ENCODE measurements at places on chromosomes 11 and 22. TPM values are rescaled to one million over a fixed set of nuclear protein-coding genes. Genes with fewer than 3 reads are reported as not detected.

UPK3A gene
- total RNA-seq: not detected

GRCh38 chr11:35937700-35938099 lies 6.2 kb upstream of the LDLRAD3 start:
- no peaks in the 10 kb centered on the region for H3K36me3 ChIP-seq
- no peak overlapping the region for H3K27ac ChIP-seq
- H3K4me1 ChIP-seq: no peaks in the 10 kb centered on the region
- no peak for DNase-seq

DNA sequence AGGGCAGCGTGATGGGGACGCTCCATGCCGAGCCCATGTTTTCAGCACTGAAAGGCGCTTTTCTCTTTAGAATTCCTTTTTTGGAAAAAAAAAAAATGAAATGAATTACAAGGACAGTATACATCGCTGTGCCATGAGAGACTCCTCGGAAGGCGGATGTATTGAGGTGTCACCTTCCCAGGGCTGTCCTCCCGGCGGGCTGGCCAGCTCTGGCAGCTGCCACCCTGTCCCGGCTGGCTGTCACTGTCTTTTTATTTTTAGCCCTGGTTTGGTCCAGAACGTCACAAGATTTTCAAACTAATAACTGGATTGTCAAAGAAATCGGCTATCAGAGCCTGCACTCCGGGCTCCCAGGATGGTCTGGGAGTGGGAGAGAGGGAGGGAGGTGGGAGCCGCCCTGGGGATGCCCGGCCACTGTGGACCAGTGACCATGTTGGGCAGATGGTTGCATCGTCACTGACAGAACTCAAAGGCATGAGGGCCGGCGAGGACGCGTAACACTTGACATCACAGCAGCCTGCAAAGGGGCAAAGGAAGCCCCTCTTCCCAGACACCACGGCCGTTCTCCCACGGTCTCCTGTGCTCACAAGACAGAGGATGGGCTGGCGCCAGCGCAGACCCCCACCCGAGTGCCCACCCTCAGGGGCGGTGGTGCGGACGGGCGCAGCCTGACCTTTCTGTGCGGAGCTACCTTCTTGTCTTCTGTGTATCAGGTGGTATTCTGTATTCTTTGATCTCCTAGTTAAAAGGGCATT lies 392.9 kb downstream of the TBC1D22A start:
- no peaks in the 10 kb centered on the region for H3K36me3 ChIP-seq
- no peak for DNase-seq

- DNase-seq: no peak
- H3K4me1 ChIP-seq: no peaks in the 10 kb centered on the region
- no peak overlapping the region for H3K4me3 ChIP-seq
Measured at GRCh38 chr11:10275714-10276113, 18.3 kb downstream of the SBF2 start.

SELENOH gene
- 216 TPM for total RNA-seq

GRCh38 chr22:47759909-47760308 lies 997.5 kb downstream of the TBC1D22A start:
- no peaks in the 10 kb centered on the region for H3K27me3 ChIP-seq
- no peak overlapping the region for H3K27ac ChIP-seq
- H3K4me1 ChIP-seq: no peaks in the 10 kb centered on the region
- DNase-seq: no peak
- H3K4me3 ChIP-seq: no peak overlapping the region

LINC01488 gene
- total RNA-seq: not detected

NELL1 gene
- not detected for total RNA-seq

DNA sequence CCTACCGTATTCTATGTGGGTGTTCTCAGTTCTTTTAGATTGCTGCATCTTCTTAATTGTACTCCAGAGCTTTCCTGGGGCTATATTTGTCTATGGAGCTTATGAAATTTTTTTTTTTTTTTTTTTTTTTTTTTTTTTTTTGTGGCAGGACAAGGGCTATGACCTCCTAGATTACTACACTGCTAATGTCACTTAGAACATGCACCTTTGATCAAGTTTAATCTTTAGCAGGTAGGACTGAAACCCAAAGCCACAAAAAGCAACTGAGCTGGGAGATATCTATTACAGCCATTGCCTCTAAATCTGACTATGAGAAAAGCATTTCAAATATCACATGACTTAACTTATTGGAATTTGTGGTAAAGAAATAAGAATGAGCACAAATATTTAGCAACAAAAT lies 21.7 kb upstream of the ABTB2 start:
- H3K4me3 ChIP-seq: no peak overlapping the region
- H3K36me3 ChIP-seq: peaks cover 2% of the 10 kb centered on the region
- H3K4me1 ChIP-seq: no peaks in the 10 kb centered on the region
- no peak overlapping the region for H3K27ac ChIP-seq
- peaks cover 8% of the 10 kb centered on the region for H3K27me3 ChIP-seq

- H3K4me3 ChIP-seq: no peak overlapping the region
- no peaks in the 10 kb centered on the region for H3K4me1 ChIP-seq
- no peak overlapping the region for H3K27ac ChIP-seq
- no peaks in the 10 kb centered on the region for H3K36me3 ChIP-seq
- no peak for DNase-seq
Measured at GRCh38 chr11:26946257-26946716, 47.6 kb upstream of the FIBIN start.

GRCh38 chr11:70542406-70542805 lies 144.1 kb downstream of the CTTN start:
- H3K36me3 ChIP-seq: no peaks in the 10 kb centered on the region
- H3K4me1 ChIP-seq: no peaks in the 10 kb centered on the region
- H3K27me3 ChIP-seq: no peaks in the 10 kb centered on the region
- H3K4me3 ChIP-seq: no peak overlapping the region
- no peak for DNase-seq

DNA sequence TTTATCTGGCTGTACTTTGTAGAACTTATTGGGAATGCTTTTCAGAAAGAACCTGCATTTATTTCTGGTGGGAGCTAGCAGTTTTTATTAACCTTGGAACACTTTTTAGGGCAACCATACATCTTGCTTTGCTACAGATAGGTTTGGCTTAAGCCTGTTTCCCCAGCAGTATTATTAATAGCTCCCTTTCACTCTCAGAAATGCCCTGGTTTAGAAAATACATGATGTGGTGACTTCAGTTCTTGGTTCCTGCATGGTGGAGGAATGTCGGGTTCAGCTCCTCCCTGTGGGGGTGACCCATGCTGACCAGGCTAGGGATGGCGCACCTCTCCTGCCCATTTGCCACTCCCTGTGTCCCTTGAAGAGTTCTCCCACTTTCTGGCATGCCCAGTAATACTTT lies 28.2 kb downstream of the ZBED4 start:
- no peak overlapping the region for H3K4me3 ChIP-seq
- H3K27ac ChIP-seq: no peak overlapping the region
- peaks cover 47% of the 10 kb centered on the region for H3K36me3 ChIP-seq
- DNase-seq: no peak
- no peaks in the 10 kb centered on the region for H3K27me3 ChIP-seq
- peaks cover 21% of the 10 kb centered on the region for H3K4me1 ChIP-seq

DNA sequence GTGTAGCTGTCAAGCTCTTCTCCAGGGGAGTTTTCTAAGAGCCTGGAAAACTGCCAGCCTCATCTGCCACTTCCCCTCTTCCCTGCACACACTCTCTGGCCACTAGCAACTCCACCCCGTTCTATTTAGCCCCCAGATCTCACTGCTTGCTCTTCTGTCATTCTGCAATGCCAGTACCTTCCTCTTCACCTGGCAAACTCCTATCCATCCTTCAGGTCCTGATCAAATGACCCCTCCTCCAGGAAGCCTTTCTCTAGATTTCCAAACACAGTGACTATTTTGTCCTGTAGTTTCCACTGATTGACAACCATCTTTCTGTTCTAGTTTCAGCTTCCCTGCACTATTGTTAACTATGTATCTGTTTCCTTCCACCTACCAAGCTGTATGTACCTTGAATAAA lies 437.7 kb downstream of the SOX6 start:
- H3K4me1 ChIP-seq: no peaks in the 10 kb centered on the region
- no peak for DNase-seq
- no peak overlapping the region for H3K27ac ChIP-seq
- H3K4me3 ChIP-seq: no peak overlapping the region
- no peaks in the 10 kb centered on the region for H3K27me3 ChIP-seq
